Activated T-helper 1 cell treated with Interleukin-2 at 50 U/mL for 16 hours (primary cell): ENCODE measurements at places on chromosomes 5 and 9.

GRCh38 chr5:176888865-176889165 is 10.3 kb downstream of the HK3 start:
- no peak for DNase-seq

DNA sequence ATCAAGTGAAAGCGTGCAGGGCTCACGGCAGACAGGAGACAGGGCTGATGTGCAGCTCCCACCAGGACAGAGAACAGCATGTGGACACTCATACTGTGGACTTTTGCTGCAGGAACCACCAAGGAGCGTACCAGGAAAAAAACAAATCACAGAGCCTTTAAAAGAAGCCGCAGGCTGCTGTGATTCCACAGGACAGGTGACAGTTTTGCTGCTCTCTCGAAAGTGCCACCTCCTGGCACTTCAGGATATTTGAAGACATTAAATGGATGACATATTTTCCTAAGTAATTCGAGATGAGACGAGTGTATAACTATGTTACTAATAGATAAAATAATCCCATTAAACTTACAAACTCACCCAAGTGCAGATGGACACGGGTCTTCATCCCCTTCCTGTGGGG is 29.3 kb downstream of the ZDHHC11 start:
- no peak for DNase-seq

DNA sequence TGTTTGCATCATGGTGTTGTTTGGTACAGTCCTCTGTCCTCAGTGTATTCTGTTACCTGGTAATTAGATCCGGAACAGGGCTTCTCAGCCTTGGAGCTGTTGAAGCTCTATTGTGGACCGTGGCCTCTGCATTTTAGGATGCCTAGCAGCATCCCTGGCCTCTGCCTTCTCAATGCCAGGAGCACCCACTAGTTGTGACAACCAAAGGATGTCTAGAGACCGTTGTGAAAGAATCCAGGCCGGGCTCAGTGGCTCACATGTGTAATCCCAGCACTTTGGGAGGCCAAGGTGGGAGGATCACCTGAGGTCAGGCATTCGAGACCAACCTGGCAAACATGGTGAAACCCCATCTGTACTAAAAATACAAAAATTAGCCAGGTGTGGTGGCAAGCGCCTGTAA is 159.6 kb downstream of the CACNA1B start:
- DNase-seq: no peak

DNA sequence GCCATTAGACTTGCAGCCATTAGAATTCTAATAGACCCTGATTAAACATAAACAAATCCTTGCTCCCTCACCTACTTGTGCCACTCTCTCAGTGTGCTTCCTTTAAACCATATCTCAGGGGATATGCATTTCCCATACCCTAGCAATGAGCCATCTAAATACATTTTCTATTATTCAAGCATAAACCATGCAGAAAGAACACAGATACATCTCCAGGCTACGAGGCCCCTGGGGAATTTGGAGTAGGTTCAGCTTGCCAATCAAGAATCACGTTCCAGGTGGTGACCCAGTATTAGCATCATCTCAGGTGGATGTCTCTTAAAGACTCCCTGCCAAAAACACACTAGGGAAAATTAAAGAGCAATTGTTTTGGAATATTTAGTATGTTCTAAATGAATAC is 93.0 kb upstream of the CCL21 start:
- DNase-seq: no peak

DNA sequence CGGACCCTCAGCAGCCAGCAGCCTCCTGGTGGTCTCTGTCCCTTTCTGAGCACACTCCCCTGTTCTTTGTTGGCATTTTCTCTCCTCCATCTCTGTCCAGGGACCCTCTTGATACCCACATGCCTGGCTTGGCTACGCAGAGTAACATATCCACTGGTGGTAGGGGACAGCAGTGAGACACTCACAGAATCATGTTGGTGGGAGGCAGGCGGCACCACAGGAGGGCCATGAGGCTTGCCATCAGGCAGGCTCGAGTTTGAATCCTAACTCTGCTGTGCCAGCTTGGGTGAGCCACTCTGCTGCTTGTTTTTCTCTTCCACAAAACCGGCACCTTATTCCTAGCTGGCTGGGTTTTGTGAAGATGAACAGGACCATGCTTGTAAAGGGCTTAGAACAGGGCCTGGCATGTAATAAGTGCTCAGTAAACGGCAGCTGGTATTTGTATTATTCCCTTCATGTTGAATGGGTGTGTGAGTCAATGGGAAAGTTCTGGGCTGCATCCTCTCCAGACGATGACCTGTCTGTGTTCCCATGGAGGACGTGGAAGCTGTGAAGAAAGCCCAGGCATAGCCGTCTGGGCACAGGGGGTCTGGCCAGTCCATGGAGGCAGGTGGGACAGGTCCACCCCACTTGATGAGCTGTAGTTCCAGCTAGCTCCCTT is 2.3 kb downstream of the COL27A1 start:
- DNase-seq: no peak
